ENCODE measurements at places on chromosomes 2 and 18.

DNA sequence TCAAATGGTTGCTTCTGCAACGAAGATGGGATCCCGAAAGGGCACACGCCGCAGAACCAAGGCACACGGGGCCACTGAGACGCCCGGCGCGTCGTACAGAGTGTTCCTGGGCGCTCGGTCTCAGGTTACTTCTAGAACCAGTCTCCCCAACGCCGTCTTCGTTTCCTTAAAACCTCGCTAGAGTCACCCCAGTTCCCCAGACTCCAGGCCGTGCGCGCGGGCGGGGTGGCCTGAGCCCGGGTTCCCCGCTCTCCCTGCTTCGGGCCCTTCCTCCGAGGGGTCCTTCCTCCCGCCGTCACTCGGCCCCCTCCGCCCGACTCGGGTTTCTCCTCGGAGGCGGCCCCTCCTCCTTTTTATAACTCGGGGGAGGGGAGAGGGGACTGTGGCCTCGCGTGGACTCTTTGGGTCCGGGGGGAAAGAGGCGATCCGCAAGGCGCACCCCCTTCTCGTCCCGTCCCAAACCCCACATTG, 774 bp upstream of the FZD7 start:
- DNase-seq, result peak; percentile 74

- DNase-seq, result no peak
Observed at GRCh38 chr2:100801402-100801801, 18.5 kb upstream of the NPAS2 start.

DNA sequence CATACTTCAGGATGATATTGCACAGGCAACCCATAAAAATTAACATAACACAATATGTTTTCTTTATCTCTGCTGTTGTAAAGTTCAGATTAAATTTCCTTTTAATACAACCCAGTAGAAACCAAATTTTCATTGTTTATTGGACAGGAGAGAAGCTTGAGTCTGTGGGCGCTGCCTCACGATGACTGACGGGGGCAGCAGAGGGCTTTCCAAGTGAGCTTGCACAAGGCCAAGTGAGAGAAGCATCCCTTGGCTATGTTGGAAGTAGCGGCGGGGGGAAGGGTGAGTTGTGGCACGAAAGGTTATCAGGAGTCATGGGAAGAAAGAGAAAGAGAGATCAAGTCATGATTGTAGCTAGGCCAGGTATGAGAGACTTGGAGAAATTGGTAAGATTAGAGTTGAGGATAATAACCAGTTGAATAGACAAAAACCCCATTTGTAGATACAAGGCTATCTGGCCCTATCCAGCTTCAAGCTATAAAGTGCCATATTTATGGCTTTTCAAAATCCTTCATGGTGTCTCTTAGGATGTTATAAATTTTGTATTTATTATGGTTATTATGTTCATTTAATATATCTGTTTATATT, 413.7 kb upstream of the FAM98A start:
- peak; percentile 74 for DNase-seq

GRCh38 chr2:63865159-63865799, 23.6 kb downstream of the UGP2 start:
- no peak for DNase-seq

- no peak for DNase-seq
Observed at GRCh38 chr18:57816208-57816954, 13.3 kb upstream of the ATP8B1 start.

DNA sequence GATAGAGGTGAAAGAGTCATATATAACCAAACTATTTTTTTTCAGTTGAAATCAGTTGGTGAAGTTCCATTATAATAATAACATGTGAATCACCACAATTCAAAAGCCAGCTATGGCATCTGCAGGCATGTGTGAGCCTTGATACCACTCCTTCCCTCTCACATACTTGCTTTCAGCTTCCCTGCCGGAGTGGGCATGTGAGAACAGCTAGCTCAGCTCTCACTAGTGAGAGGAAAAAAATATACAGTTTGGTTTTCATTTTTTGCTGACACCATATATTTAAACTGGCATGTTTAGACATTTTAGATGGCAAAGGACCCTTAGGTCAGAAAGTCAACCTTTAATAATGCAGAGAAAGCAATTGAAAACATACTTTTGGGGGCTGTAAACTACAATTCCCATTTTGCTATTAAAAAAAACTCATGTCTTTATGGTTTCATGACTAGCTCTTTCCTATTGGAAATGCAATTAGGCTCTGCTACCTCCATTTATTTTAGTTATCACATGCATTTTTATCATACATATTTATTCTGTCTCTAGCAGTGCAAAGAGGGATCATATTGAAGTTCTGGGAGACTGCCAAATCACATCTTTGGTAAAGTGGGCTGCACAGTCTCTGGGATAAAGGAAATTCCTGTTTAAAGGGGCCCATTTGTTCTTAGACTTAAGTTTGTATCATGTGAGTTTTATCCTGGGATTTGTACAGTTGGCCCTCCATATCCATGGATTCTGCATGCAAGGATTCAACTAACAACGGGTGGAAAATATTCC, 33.2 kb upstream of the SLC40A1 start:
- DNase-seq, result no peak

GRCh38 chr2:234403074-234403473, 93.8 kb downstream of the ARL4C start:
- no peak for DNase-seq

DNA sequence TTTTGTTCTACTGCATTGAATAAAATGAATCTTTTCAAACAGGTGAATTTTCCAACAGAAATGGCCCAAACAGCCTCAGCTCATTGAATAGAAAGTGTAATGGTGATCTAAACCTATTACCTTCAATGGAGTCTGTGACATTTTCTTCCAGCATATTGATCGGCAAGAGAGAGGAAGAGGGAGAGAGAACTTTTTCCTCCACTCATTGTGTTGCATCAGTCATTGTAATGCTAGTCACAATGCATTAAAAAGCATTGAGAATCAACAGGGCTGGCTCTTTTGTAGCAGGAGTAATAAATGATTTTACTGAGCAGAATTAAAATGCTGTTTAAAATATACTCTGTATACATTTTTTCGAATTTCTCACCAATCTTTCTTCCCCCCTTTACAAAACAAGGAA, 1794.5 kb upstream of the CELF4 start:
- no peak for DNase-seq

DNA sequence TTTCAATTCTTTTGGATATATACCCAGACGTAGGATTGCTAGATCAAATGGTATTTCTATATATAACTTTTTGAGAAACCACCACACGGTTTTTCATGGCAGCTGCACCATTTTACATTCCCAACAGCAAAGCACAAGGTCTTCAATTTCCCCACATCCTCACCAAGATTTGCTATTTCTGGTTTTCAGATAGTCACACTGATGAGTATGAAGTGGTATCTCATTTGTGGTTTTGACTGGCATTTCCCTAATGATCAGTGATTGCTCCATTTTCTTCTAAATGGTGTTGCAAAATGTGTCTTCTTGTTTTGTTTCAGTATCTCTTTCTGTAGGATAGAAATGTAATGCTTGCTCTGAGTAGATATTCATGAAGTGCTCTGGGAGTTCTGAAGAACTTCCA, 52.0 kb downstream of the ANKRD44 start:
- no peak for DNase-seq

DNA sequence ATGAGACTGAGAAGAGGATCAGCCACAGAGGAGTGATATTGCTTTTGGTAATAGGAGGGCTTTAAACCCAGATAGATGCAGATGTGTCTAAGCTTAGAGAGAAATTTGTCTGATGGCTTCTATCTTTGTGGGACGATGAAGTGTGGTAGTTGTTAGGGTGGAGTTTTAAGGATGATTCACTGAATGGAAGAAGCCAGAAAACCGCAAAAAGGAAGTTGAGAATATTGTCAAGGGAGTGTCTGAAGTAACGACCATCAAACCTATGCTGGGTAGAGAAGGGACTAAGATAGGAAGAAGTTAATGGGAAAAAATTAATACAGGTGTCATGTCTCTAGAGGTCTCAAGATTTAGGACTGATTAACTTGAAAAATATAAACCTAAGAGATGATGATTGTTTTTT, 195.6 kb upstream of the MC4R start:
- DNase-seq, result no peak

DNA sequence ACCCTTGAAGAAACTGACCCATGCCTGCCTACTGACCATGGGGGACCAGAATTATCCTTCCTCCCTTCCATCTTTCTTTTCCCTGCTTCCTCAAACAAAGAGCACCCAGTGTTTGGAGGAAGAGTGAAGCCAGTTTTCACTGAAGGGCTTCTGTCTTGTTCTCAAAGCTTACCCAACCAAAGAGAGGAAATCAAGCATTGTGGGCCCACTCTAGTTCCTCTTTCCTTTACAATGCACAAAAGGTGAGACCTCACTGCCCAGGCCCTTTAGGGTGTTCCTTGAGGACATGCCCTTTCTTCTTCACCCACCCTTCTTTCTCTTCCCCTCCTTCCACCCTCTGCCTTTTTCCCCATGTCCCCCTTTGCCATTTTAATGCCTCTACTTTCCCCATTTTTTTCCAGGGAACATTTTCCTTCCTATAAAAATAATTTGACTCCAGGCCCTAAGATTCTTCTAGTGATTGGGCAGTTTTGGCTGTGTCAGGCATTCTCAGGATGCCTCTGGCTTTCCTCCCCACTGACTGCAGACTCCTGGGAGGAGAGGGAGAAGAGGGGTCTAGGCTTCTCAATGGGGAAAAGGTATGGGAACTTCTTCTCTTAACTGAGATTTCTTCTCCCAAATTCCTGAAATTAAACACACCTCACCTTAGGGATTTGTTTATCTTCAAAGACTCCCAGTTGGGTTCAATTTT, 126.6 kb upstream of the RMDN2 start:
- no peak for DNase-seq

DNA sequence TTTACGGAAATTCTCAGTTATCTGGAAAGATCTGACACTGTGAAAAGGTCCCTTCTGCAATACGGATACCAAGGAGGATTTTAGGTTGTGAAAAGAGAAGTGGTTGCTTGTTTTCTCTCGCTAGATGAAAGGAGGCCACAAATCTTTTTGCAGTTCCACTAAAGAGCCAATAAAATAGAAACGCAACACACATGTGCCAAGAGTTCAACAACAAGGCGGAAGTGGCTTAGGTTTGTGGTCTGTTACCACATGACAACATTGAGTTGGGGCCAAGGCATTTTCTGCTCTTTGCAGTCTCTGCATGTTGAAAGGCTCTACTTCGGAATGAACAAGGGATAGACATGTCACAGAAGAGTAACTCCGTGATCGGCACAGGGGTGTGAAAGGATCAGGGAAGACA, 115.7 kb upstream of the OSR1 start:
- DNase-seq, result peak; percentile 63

DNA sequence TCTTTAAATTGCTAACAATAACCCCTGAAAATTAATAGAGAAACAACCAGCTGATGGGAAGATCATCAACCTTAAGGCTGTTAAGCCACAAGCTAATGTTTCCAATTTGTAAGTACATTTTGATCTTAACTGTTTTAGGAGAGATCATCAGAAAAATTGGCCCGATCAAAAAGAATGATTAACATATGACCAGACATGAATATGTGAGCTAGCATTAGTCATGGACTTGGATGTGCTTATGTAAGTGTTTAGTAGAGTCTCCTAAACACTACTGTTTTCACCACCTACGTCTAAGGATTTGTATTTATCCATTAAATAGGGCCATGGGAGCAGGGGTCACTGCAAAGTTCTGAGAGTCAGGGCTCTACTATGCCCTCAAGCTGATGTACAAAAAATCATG, 4.3 kb downstream of the LMAN1 start:
- DNase-seq, result no peak

GRCh38 chr2:152455738-152456137, 120.8 kb downstream of the FMNL2 start:
- DNase-seq, result no peak

GRCh38 chr2:113276761-113277425, 1.8 kb downstream of the PAX8 start:
- DNase-seq, result no peak

DNA sequence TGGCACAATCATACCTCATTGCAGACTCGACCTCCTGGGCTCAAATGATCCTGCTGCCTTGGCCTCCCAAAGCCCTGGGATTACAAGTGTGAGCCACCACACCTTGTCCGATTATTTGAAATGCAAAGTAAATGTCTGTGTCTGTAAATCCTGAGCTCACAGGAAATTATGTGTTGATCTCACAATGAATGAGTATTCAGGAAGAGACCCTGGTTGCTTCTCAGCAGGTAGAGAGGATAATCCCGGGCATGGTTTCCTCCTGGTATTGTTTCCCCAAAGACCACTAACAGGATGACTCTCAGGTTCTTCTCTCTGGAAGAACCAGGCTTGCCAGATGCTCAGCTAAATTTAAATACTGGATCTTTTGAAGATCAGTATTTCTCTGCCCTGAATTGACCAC, 147.6 kb downstream of the LDLRAD4 start:
- no peak for DNase-seq

DNA sequence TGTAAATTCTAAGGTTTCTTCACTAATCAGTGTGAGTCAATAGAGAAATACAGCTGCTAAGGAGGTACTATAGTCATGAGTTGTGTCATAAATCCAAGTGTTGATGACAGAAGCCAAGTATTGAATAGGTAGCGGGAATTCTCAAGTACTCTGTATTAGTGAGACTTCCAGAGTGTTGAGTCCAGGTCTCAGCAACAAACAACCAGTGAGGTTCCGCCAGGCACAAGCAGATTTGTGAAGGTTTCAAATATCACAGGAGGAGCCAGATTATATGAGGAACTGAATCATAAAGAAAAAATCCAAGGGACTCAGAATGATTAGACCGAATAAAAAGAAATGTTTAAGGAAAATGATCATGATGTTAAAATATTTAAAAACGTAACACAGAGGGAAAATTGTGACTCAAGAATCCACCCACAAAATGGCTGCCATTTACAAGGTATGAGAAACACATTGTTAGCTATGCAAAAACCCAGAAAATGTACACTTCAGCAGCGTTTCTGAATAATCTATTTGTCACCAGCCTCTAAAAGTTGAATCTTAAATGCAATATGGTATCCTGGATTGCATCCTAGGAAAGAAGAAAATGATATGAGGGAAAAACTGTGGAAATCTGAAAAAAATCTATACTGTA, 27.3 kb upstream of the EVA1A start:
- DNase-seq, result no peak

GRCh38 chr2:173524256-173524955, 169.7 kb downstream of the CDCA7 start:
- DNase-seq, result no peak

DNA sequence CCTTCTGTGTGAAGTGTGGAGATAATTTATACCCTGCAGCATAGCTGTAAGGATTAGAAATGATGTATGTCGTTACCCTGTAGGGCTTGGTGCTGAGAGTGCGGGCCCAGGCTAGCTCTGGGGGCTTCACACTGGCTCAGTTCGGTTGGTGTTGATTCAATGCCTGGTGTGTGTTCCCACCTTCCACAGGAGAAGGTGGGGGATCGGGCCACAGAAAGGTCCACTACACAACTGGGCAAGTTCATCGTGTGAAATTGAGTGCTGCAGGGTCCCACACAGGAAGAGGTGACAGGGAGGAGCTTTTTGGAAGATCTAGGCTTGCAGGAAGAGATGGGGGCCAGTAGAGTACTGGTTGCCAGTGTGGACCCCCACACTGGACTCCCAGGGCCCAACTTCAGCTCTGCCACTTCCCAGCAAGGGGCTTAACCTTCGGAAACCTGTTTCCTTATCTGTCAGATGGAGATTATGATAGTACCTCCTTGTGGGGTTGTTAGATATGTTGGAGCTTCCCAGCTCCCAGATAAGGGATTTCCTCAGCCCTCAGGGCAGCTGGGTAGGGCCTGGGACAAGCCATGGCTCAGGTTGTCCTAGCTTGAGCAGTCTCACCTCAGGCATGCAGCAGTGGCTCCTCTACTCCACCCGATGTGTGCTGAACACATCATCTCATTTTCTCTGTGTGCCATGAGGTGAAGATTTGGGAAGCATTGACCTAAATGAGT, 71.5 kb downstream of the TMEM247 start:
- no peak for DNase-seq
